ENCODE measurements at places on chromosomes 11 and 22. TPM values are rescaled to one million over a fixed set of nuclear protein-coding genes. Genes with fewer than 3 reads are reported as not detected.
A peak's percentile ranks its signal among the peaks of the same experiment; 100 is the strongest.

GRCh38 chr11:26778000-26778757 lies 56.3 kb upstream of the SLC5A12 start:
- H3K27me3 ChIP-seq = no peaks in the 10 kb centered on the region
- no peak overlapping the region for H3K27ac ChIP-seq
- no peaks in the 10 kb centered on the region for H3K36me3 ChIP-seq
- H3K4me3 ChIP-seq = no peak overlapping the region
- DNase-seq = no peak

- peak; percentile 59 for DNase-seq
- H3K27me3 ChIP-seq = no peaks in the 10 kb centered on the region
- H3K36me3 ChIP-seq = no peaks in the 10 kb centered on the region
Observed at GRCh38 chr11:96342014-96342960, 708 bp downstream of the MAML2 start.

GRCh38 chr11:70142221-70142875 lies 60.7 kb upstream of the FADD start:
- H3K4me3 ChIP-seq = no peak overlapping the region
- no peaks in the 10 kb centered on the region for H3K36me3 ChIP-seq
- H3K4me1 ChIP-seq = no peaks in the 10 kb centered on the region

DNA sequence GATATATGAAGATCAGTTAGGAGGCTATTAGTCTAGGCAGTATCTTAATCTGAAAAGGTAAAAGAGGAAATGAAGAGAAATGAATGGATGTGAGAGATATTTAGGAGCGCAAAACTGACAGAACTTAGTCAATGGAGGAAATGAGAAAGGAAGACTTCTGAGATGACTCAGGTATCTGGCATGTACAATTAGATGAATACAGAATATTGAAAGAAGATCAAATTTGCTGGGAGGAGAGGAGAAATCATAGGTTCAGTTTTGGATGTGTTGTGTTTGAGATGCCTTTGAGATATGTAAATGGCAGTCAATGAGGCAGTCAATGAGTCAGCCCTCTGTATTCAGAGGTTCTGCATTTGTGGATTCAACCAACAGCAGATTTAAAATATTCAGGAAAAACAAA lies 42.9 kb upstream of the GAB2 start:
- no peak overlapping the region for H3K4me3 ChIP-seq
- no peaks in the 10 kb centered on the region for H3K27me3 ChIP-seq
- H3K27ac ChIP-seq = no peak overlapping the region

The ADM2 gene
- 1.4 TPM for total RNA-seq

DNA sequence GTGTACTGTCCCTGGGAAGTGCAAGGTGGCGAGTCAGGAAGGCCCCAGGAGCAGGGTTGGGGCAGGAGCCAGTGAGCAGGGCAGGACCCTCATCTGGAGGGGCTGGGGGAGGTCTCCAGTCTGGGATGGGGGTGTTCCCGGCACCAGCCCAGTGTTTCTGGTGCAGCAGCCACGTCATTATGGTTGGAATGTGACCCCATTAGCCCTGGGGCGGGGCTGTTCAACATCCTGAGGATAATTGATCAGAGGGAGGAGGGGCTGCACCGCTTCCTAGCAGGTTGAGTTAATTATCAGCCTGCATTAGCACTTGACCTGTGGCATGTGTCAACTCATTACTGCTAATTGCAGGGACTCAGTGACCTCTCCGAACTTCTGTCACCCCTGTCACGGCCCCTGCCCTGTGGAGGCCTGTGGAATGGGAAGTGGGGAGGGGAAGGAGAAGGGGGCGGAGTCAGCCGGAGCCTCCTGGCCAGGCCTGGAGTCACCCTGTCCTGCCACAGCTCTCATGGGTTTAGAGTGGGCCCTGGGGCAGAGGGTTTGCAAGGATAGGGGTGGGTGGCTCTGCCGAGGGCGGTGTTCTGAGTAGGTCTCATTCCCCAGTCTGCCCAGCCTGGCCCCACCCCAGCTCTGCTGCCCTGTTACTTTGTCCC lies 52.8 kb upstream of the CCDC188 start:
- H3K4me3 ChIP-seq = no peak overlapping the region
- peaks cover 16% of the 10 kb centered on the region for H3K4me1 ChIP-seq
- no peaks in the 10 kb centered on the region for H3K27me3 ChIP-seq
- DNase-seq = no peak
- no peaks in the 10 kb centered on the region for H3K36me3 ChIP-seq
- no peak overlapping the region for H3K27ac ChIP-seq

The PRR33 gene
- total RNA-seq = not detected

The DEUP1 gene
- total RNA-seq = not detected
